ENCODE measurements at places on chromosomes 16 and 17. TPM values are rescaled to one million over a fixed set of nuclear protein-coding genes. Genes with fewer than 3 reads are reported as not detected.

The TCAP gene
- not detected for total RNA-seq

The TOM1L1 gene
- 127 TPM for total RNA-seq

DNA sequence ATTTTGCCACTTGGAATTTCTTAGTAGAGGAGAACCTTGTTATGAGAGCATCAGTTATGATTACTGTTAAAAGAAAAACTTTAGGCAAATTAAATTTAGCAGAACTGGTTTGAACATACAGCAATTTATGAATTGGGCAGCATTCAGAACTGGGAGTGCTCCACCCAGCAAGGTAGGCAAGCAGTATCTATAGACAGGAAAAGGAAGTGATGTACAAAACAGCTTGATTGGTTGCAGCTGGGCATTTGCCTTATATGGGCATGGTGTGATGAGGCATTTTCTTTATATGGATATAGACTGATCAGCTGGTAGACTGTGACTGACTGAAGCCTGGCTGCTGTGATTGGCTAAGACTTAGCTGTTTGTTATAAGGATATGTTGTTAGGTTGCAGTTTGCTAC lies 17.6 kb upstream of the CYLD start:
- DNase-seq, result no peak

DNA sequence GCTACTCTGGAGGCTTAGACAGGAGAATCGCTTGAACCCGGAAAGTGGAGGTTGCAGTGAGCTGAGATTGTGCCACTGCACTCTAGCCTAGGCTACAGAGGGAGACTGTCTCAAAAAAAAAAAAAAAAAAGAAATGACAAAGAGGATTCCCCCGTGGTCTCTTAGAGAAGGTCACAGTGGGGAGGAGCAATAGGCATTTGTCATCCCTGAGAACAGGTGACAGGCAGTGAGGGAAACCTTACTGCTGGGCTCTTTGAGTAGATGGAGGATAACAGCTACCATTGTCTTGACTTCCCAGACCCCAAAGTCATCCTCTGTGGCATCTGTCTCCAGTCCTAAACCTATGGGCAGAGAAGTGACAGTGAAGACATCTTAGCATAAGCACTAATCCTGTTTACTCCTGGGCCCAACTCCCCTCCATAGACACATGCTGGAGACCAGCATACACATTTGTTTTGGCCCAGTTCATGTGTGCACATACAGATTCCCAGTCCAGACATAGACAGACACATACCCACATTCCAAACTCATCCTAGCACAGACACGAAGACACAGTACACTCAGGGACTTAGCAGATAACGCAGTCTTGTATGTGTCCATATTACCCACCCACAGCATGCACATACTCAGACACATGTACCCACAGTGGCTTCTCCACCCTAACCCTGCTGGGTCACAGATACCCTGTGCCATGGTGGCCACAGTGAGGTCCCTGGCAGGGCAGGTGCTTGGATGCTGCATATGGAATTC lies 2.7 kb downstream of the ESRP2 start:
- no peak for DNase-seq

DNA sequence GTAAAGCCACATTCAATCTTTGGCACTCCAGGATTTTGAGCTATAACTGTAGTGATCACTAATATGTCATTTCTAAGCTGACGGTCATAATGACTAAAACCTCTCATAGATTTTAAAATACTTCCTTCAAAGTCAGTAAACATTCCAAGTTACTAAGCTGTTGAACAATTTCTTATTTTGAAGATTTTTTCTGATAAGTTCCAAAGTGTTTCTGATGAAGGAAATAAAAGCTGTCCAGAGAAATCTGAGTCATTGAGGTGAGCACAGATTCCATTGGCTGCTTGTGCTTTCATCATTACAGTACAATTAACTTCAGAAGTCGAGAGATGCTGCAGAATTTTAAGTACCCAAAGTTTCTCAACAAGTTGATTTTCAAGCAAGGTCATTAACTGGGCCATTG lies 23.9 kb downstream of the NLRC5 start:
- peak; percentile 90 for DNase-seq

- DNase-seq, result peak; percentile 77
These were observed 6.2 kb downstream of the ITGAE start for GRCh38 chr17:3794557-3795389.

Data from renal cortical epithelial cell (primary cell).